ENCODE measurements at places on chromosomes 12 and 14.

DNA sequence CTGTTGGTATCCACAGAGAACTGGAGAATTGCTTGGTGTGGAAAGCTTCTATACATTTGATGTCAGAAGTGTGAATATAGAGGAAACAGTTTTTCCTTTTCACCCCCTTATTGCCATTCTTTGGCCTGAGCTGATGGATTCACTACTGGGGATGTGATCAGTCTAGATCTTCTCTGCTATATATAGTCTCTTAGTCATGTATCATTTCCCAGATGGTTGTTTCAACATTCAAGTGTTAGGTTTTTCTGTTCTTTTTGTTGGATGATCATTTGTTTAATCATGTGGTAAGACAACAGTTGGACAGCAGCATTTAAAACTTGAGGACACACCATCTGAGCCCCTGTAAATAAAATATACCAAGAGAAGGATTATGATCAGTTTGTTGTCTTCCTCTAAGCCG is 29.6 kb downstream of the TMX1 start:
- no peak for DNase-seq

GRCh38 chr14:74425525-74426201 is 347 bp downstream of the SYNDIG1L start:
- DNase-seq: peak; percentile 88

DNA sequence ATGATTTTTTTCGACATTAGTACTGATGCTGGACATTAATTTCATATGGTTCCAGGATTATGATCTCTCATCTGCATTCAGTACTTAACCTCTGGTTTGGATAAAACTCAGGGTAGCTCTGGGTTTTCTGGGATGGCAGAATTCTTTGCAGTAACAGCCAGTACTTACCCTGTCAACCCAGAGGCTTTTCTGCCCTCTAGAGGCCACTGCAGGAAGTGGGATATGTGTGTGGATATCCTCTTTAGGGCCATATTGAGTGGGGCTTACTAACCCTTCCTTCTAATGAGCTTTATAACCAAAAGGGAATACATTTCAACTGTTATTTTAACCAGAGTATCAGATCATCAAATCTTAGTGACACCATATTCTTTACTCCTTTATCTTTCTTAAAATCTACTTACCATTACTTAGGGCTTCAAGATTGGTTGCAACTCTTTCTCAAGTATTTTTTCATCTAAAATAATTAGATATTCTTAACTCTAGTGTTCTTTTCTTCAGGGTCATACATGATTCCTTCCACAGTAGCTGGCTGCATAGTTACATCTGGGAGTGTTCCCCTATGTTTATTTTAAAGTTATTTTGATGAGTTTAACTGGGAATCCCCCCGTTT is 488.0 kb upstream of the STXBP6 start:
- peak; percentile 6 for DNase-seq

DNA sequence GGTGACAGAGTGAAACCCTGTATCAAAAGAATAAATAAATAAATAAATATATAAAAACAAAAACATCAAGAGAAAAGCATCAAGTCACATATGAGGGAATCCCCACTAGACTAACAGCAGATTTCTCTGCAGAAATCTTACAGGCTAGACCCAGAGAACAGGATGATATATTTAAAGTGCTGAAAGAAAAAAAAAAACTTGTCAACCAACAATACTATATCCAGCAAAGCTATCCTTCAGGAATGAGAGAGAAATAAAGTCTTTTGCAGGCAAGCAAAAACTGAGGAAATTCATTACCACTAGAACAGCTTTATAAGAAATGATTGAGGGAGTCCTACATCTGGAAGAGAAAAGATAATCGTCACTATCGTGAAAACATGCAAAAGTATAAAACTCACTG is 6.4 kb upstream of the SFSWAP start:
- no peak for DNase-seq

- DNase-seq: no peak
Measured at GRCh38 chr12:106046947-106047346, 91.8 kb downstream of the NUAK1 start.

GRCh38 chr12:10236720-10237119 is 24.0 kb downstream of the GABARAPL1 start:
- DNase-seq: no peak

GRCh38 chr14:63011623-63012022 is 33.6 kb downstream of the KCNH5 start:
- no peak for DNase-seq

GRCh38 chr14:84397631-84398030 is 1132.3 kb upstream of the FLRT2 start:
- DNase-seq: no peak

DNA sequence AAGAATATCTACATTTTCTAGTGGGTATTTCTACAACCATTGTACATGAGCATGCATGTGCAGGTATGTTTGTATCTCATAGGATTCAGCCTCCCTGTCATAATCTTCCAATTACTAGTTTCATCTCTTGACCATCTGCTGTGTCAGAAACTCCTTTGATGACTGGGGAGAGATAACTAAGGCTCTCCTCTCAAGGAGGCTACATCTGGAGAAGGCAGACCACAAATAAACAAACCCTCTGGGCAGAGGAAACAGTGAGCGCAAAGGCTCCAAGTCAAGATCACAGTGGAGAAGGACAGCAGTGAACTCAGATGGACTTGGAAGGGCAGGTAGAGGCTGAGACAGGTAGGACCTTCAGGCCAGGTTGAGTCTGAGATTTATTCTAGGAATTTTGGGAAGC is 166.4 kb downstream of the PELI2 start:
- no peak for DNase-seq

DNA sequence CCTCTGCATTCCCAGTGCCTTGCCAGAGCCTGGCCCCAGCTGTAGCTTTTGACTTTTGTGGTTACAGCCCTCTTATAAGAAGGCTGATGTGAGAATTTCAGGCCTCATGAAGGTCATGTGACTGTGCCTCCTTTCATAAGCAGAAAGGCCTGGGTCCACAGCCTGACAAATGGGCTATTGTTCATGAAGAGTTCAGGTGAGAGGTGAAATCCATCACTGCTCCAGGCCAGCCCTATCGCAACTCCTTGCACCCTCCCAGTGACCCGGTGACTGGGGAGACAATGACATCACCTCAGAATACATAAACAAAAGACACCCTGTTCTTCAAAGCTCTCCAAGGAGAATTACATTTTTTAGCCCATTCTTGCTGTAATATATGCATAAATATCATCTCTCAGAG is 321.5 kb downstream of the PCNX1 start:
- no peak for DNase-seq

DNA sequence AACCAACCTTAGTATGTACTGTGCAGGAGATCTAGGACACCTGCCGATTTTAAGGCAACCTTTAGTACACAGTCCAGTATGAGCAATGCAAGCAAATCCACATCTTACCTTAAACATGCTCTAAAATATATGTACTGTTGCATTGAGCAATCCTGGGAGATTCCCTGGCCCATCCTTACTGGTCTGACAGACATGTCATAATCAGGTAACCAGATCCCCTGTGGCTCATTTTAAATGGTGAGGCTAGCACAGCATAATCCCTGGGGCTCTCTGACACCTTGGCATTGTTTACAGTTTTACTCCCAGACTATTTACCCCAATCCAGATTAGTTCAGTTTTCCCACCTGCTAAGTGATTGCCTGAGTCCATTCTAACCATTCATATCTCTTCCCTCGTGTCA is 15.1 kb downstream of the BMAL2 start:
- no peak for DNase-seq

- no peak for DNase-seq
Measured at GRCh38 chr12:4943067-4943937, 33.6 kb downstream of the KCNA1 start.

GRCh38 chr12:3697311-3697870 is 55.5 kb downstream of the CRACR2A start:
- DNase-seq: no peak

DNA sequence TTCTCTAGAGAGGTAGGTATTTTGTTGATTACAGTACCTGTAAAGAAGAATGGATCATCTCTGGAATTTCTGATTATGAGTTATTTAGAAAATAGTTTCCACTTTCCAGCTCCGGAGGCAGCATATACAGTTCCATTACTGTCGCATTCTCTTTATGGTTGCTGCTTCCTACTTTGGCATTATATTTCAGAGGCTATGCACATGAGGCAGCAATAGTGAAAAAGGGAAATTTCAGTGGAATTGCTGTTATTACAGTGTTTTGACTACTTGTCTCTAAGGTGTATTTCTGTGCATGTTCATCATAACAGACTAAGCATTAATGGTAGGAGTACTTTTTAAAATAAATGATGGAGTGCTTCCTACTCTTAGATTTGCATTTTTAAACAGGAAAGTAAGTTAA is 10.2 kb downstream of the GNG2 start:
- no peak for DNase-seq

DNA sequence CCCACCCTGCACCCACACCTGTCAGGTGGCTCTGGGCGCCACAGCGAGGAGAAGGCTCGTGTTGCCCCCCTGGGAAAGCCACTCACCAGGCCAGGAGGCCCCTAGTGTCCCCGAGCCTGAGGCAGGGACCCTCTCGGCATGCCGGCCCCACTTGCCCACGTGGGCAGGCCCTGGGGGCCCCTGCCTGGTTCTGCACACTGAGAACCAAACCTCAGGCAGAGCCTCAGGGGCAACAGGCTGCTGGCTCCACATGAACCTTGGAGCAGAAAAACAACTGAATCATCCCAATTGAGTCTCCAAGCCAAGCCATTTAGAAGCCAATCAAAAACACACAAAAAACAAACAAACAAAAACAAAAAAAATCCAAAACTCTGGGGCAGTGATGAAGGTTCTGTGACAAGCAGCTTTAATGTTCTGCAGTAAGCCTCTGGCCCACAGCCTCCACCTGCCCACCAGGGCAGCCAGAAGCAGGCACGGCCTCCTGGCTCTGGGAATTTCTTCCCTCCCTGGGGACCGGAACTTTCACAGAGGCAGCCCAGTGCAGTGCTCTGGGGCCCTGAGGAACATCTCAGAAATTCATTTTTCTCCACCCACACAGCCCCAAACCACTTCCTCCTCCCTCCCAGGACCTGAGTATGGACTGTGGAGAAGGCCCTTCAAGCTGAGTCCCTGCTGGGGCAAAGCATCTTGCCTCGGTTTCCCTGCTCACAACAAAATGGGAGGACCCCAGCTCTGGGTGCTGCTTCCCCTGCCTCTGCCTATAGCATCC is 90.2 kb downstream of the CHGA start:
- no peak for DNase-seq

DNA sequence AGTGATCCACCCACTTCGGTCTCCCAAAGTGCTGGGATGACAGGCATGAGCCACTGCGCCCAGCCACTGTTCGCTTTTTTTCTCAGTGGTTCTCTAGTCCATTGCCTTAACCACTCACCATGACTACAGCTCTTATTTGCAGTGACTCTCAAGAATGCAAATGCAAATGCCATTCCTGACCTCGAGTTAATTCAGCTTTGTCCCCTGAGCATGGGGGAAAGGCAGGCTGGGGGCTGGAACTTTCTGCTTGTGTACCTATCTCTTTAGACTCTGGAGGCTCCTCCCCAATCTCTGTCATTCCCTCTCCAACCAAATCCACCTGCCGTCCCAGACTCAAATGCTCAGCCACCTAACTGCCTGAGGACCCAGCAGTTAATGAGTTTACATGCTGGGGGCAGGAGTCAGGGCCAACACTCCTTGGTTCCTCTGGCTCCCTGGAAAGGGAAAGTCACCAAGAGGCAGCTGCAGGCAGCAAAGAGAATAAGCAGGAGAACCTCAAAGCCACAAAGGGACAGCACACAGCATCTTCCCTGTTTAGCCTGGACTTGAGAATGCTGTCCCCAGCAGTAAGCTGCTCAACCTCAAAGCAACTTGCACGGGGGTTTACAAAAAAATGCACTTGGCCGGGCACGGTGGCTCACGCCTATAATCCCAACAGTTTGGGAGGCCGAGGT is 5.3 kb upstream of the HNF1A start:
- DNase-seq: no peak

- DNase-seq: no peak
Measured at GRCh38 chr12:107512391-107512790, 173.2 kb upstream of the PWP1 start.

DNA sequence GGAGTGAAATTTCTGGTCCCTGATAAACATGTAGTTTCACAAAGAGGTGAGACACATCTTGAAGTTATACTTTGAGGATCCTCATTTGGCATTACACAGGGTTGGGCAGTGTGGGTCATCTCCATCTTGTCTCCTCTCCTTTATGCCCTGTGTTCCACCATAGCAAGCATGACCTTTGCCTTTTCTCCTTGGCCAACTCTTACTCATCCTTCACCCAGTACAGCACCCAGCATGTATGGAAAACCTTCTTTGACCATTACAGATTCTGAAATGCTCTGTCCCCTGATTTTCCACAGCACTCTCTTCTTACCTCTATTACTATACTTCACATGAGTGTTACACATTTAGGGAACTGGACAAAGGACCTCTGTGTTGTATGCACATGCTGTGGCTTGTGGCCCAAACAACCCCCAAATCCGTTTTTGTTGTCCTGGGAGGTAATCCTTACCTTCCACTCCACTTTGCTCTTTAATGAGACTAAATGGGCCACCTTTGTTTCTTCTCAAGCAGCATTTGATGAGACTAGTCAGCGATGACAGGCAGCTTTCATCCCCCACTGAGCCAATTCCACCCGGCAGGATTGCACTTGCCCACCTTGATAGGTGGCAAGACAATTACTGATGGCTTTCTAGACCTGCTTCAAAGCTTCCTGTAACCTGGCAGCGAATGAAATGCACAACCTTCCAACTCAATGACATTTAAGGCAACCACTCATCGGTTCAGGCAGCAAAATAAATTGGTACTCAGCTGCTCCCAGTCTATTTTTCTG is 163.5 kb downstream of the MON2 start:
- DNase-seq: no peak

- DNase-seq: no peak
Measured at GRCh38 chr14:96911499-96912149, 114.4 kb downstream of the VRK1 start.

DNA sequence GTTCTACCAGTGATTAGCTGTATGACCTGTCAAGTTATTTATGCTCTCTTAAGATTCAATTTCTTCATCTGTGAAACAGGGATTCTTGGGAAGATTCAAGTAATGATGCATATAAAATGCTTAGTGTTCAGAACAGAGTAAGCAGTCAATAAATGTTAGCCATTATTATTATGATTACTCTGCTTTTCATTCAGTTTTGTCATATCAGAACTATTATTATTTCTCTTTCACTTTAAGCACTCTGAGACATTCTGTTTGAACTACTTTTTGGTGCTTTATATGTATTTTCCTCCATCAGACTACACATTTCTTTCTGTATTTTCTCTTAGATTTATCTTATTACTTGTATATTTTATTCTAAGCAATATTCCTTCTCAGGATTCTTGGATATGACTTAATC is 81.2 kb downstream of the CFAP54 start:
- no peak for DNase-seq

DNA sequence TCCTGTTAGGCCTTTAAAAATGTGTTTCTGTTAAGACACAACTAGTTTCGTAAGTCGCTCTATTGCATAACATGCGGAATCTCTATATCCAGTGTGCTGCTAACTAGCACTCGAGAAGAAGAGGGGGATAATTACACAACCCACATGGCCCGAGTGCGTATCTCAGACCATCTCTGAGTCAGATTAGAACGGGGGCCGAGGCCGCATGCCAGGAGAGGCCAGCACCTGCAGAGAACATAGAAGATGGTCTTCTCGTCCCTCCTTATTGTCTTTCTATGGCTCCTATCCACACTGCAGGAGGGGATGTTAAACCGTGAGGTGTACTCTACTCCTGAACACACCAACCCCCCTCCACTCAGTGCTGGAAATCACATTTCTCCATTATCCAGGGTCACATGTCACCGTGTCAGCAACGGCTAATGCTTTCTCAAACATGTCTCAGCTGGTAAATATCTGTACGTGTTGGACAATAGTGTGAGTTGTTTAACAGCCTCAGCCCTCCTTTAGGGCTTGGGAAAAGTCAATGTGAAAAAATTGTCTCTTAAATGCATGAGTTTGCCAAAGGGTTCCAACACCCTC is 56.3 kb downstream of the CCDC88C start:
- no peak for DNase-seq

Measured in HTR-8/SVneo (cell line).